ENCODE measurements at places on chromosomes 12 and 14.
A peak's percentile ranks its signal among the peaks of the same experiment; 100 is the strongest.

- no peak for DNase-seq
These were observed 365.6 kb downstream of the BCL11B start for GRCh38 chr14:98906123-98906995.

GRCh38 chr14:89386212-89386886, 30.7 kb downstream of the FOXN3 start:
- no peak for DNase-seq

DNA sequence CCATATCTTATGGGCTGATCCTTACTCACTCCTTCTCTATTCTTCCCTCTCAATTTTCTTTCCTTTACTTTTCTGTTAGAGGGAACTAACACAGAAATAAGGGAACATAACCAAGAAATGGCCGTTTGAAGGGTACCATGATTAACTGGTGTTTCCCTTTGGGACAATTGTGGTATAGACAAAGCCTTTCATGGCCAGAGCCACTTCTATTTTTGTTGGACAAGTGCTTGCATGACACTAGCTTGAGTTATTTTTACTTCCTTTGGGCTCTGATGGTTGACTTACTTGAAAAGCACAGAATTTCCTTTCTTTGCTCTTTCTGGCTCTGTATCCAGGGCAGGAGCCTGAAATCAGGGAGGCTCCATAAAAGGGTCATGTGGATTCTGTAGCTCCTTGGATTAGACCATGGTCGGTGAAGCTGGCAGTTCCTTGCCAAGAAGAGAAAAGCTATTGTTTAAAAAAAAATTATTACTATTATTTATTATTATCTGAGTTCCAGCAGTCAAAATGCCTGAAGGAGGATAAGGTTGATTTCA, 130.6 kb downstream of the KTN1 start:
- no peak for DNase-seq

DNA sequence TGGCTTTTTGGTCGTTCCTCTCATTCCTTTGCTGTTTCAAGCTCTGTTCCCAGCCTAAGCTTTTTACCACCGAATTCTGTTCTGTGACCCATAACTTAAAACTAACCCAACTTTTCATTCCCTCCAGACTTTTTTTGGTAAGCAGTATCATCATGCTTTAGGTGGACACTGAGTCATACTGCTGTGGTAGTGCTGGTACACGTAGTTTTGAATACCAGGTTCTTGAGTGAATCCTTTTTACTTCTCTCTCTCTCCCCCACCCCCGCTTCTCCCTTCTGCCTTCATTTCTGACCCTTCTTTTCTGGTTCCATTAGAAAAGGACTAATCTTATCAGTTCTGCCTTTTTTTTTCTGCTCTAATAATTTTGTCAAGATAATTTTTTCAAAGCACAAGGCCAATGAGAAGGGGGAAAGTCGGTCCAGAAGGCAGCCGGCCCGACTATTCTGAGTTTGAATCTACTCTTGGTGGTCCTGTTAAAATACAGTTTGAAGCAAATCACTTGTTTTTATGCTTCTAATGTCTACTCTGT, 2.3 kb upstream of the MDM2 start:
- DNase-seq = no peak

- DNase-seq = no peak
These were observed 421 bp downstream of the RTL1 start for GRCh38 chr14:100903134-100903468.

- no peak for DNase-seq
These were observed 13.4 kb downstream of the MTERF2 start for GRCh38 chr12:106973545-106973944.

DNA sequence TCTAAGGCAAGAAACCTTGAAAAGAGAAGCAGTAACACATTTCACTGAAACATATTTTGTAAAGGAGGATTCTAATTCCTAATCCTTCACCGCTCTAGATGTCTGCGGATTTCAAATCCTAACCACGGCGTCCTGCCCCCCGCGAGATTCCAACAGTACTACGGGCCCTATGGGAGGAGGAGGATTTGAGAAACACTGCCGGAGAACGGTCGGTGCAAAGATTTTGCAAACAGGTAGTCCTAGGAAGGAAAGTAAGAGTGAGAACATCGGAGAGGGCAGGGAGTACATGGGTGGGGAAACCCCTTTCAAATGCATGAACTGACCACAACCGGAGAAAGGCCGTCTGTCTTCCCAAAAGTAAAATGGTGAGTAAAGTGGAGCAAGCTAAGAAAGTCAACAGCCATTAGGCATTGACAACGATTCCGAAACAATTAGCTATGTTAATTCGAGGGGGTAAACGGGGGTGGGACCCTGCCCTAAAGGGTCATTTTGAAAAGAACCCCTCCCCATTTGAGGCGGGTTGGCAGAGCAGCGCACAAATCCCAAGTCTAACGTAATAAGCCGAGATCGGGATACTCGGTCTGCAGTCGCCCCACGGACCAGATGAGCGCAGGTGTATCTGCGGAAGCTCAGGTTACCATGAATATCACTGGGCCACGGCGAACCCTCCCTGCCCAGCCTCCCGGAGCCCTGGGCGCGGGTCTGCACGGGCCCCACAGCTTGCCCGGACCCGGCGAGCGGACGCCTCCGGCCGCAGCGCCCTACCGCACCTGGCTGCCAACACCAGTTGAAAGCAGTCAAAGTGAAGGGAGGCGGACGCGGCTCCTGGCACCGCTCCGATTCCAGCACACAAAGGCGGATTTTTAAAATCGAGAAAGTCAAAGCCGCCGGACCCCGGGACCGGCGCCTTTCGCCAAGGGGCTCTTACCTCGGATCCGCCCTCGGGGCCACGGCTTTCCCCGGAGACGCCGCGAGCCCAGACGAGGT, 662 bp downstream of the EPS8 start:
- no peak for DNase-seq

GRCh38 chr12:52658196-52658595, 6.2 kb upstream of the KRT2 start:
- DNase-seq = no peak

DNA sequence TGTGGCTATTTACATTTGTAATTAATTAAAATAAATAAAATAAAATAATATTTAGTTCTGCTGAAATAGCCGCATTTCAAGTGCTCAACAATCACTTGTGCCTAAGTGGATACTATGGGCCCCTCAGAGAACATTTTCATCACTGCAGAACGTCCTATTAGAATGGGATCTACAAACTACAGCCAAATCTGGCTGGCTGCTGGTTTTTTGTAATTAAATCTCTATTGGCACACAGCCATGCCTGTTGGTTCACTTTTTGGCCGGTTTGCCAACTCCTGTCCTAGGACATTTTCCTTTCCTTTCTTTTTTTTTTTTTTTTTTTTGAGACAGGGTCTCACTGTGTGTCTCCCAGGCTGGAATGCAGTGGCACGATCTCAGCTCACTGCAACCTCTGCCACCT, 9.8 kb downstream of the CCDC63 start:
- no peak for DNase-seq

DNA sequence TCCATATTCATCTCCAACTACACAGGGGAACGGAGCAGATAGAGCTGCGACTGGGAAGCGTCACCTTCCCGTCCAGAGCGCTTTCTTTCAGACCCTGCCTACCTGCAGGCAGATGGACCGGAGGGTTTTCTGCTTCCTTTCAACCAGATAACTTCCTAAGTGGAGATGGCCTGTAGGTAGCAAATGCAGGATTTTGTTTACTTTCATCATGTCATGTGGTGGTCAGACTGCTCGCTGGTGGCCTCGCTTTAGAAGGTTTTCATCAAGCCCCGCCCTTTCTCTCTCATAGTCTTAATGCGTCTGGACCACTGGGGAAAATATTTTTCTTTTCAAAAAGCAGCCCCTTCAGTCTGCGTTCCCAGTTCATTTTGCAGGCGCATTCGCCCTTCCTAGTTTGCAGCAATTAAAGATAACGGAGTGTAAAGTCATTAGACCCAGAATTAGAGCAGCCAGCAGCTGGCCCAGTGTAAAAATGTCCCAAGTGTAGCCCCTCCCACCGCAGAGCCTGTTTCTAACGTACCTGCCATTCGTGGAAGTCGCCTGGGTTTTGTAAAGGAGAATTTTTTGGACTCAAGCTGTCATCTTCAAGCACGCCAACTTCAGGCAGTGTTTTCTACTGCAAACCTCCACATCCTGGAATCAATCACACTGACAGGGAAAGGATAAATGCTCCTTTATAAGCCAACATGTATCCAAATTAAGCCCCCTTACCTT, 68.9 kb downstream of the TESC start:
- no peak for DNase-seq

DNA sequence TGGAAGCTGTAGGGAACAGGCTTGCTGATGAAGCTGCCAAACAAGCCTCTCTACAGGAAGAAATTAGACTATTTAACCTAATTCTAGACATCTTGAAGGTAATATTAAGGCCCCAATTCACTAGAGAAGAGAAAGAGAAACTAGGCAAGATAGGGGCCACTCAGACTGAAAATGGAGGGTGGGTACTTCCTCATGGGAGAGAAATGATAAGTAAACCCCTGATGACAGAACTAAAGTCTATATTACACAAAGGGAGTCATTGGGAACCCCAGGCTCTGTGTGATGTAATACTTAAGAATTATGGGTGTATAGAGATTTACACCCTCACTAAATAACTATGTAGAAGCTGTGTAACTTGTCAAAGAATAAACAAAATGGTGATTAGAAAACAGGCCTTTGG, 64.3 kb downstream of the APOBEC1 start:
- no peak for DNase-seq

DNA sequence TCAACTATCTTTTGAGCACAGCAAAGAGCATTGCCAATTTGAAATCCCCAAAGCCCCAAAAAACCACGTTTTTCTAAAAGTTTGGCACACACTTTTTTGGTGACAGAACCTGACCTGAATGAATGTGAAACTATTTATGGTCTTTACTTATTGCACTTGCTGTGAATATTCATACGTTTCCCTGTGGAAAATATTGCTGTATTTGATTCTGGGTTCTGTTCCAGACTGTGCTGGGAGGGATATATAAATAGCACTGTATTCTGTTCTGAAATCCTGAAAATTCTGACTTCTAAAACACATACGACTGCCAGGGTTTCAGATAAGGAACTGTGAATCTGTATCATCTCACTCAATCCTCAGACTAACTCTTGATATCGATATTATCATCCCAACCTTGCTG, 35.1 kb downstream of the NR1H4 start:
- DNase-seq = no peak

- DNase-seq = no peak
These were observed 1.6 kb downstream of the PYM1 start for GRCh38 chr12:55925870-55926737.

DNA sequence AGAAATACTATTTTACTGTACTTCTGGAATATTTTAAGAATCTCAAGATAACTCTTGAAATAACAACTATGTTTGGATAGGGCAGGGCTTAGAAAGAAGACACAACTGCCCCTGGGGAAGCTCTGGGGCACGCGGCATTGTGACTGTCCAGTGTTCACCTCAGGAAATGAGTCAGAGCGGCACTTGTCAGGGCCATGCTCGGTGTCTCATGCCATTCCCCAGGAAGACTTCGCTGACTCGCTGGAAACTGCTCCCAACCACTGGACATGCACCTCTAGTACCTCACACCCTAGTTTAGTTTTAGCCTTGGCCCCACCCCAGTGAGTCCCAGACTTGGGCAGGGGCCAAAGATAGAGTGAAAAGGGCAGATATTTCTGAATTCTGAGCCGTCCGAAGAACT, 192.0 kb downstream of the TTC7B start:
- no peak for DNase-seq

- no peak for DNase-seq
These were observed 231.8 kb upstream of the NPAS3 start for GRCh38 chr14:32706721-32707519.

GRCh38 chr12:105025890-105026289, 39.8 kb downstream of the NOPCHAP1 start:
- peak; percentile 5 for DNase-seq

- no peak for DNase-seq
These were observed 42.8 kb upstream of the CMKLR1 start for GRCh38 chr12:108381787-108382436.

DNA sequence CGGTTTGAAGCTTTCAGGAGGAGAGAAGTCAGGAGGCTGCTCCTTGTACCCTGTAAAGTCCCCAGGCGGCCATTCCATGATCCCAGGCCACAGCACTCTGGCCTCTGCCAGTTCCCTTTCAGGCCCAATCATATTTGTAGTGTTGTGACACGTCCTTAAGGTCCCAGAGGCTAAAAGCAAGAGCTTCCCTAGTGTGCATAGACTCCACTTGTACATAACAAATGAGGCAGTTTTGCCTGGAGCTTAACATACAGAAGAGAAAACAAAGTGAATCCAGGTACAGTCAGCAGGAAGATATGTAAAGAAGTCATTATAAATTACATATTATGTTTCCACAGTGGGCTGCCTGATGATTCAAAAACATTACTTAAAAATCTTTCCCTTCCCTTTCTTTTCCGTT, 81.1 kb upstream of the RPH3A start:
- DNase-seq = no peak

- DNase-seq = no peak
These were observed 204.7 kb downstream of the EPS8 start for GRCh38 chr12:15584366-15585041.

DNA sequence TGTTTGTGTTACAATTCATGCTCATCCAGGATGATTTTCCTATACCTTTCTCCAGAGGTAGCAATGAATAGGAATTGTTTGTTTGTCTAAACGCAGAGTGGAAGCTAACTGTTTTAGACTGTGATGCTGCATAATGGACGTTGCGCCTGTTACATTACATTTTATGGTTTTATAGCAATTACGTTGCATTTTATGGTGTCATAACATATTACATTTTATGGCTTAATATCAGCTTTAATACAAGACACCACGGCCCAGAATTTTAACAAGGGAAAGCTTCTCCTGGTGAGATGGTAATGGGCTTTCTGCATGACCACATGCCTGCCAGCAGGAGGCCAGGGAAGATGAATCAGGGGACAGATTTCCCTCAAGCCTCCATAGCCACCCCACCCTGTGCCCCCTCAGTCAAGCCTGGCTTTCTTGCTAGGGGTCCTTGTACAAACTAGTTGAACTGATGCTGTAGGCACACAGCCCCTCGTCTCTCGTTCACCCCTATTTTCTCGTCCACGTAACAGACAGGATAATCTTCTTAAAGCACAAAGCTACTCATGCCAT, 56.5 kb downstream of the HSPB8 start:
- DNase-seq = no peak

GRCh38 chr12:64720884-64721283, 38.3 kb downstream of the GNS start:
- DNase-seq = no peak

GRCh38 chr12:71589478-71589881, 74.2 kb downstream of the ZFC3H1 start:
- no peak for DNase-seq

GRCh38 chr12:122080149-122081082, 1.9 kb downstream of the MLXIP start:
- DNase-seq = peak; percentile 27
